Fibroblast of lung (primary cell): ENCODE measurements at places on chromosomes 4 and X. TPM values are rescaled to one million over a fixed set of nuclear protein-coding genes. Genes with fewer than 3 reads are reported as not detected.

DNA sequence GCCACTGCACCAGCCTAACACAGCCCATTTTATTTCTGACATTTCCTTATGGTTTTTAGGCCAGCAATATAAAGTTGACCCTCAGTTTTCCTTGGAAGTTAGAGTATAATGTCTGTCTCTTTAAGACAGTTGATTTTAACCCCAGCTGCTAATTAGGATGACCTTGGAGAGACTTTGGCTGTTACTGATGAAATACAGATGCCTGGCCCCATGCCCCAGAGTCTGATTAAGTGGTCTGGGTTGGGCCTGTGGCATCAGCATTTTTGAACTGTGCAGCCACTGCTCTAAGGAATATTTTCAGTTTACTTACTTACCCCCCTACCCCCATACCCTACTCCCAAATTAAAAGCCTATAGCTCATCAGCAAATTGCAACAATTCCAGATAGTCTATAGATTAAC lies 85.8 kb downstream of the DCLK2 start:
- no peaks in the 10 kb centered on the region for H3K4me1 ChIP-seq
- DNase-seq: no peak
- H3K36me3 ChIP-seq: no peaks in the 10 kb centered on the region
- no peak overlapping the region for H3K27ac ChIP-seq

- DNase-seq: no peak
- H3K27ac ChIP-seq: no peak overlapping the region
- H3K36me3 ChIP-seq: no peaks in the 10 kb centered on the region
- H3K4me1 ChIP-seq: no peaks in the 10 kb centered on the region
Measured at GRCh38 chrX:118872102-118872566, 48.5 kb downstream of the ZCCHC12 start.

DNA sequence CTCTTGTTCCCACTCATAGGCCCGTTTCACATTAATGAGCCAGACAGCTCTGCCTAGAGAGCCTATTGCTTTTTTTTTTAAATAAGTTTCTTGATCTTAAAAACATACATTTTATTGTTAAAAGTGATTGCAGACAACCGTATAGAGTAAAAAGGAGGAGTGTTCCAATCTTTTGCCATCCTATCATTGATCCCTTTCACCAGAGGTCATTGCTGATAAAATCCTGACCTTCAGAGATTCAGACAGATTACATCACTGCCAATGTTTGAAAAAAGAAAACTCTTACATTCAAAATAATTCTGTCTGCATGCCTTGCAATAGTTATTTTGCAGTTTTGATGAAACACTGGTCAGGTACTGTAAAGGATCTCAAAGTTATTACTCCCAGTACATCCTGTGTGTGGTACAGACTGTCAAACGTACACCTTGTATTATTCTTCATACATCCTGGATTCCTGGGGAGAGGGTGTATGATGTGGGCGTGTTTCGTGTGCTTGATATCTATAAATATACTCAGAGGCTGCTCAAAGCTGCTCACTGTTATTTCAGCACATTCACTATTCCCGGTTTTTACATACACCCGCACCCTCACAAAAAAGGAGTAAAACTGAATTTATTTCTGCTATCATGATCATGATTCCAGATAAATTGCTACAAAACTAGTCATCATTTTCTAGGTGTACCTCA lies 15.4 kb upstream of the KLHL2 start:
- no peaks in the 10 kb centered on the region for H3K27me3 ChIP-seq
- no peak for DNase-seq
- H3K4me3 ChIP-seq: no peak overlapping the region

DNA sequence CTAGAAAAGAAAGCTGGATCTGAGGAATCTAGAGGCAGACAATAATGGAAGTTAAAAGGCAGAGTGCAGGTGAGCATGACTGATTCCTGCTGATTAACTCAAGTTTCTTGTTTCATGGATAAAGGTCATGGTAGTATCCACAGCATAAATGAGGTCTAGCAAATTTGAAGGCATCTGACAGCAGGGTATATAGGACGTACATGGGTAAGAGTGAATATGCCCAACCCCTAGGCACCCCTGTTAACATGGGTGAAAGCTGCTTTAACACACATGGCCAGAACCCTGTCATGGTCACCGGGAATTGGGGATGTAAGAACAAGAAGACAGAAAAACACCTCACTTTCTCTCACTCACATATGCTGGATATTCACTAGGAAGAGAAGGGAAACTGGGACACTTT lies 25.0 kb downstream of the NLRP2B start:
- H3K36me3 ChIP-seq: no peaks in the 10 kb centered on the region
- no peak overlapping the region for H3K27ac ChIP-seq
- H3K4me1 ChIP-seq: no peaks in the 10 kb centered on the region

GRCh38 chr4:10456595-10457254 lies 501 bp downstream of the ZNF518B start:
- DNase-seq: peak; percentile 70
- peak overlapping the region; percentile 1 for H3K27ac ChIP-seq
- no peaks in the 10 kb centered on the region for H3K4me1 ChIP-seq
- H3K27me3 ChIP-seq: no peaks in the 10 kb centered on the region

ARHGEF6 gene
- polyA plus RNA-seq: 12.4 and 32.5 TPM in 2 replicates
